ENCODE measurements at places on chromosomes 6 and 20.

- peak; percentile 91 for DNase-seq
Measured at GRCh38 chr6:40912158-40912946, 126.7 kb downstream of the UNC5CL start.

- DNase-seq, result no peak
Measured at GRCh38 chr6:11384531-11385309, 152.3 kb upstream of the NEDD9 start.

- DNase-seq, result no peak
Measured at GRCh38 chr6:21633511-21634109, 40.1 kb downstream of the SOX4 start.

DNA sequence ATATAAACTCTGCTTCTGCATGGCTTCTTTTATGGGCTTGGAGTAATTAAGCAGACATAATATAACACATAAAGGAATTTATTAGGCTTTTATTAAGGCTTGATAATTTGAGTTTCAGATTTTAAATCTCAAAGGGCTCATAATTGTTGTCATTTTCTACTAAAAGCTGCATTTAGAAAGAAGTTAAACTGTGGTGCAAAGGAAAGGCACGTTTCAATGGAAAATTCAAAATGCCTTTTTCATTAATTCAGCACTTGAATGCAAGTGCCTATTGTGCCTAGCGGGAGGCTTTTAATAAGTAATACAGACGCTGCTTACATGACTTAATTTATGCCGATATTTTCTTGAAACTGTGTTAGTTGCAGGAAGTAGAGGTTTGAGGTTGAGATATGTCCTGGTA, 431.8 kb upstream of the SOX4 start:
- no peak for DNase-seq

DNA sequence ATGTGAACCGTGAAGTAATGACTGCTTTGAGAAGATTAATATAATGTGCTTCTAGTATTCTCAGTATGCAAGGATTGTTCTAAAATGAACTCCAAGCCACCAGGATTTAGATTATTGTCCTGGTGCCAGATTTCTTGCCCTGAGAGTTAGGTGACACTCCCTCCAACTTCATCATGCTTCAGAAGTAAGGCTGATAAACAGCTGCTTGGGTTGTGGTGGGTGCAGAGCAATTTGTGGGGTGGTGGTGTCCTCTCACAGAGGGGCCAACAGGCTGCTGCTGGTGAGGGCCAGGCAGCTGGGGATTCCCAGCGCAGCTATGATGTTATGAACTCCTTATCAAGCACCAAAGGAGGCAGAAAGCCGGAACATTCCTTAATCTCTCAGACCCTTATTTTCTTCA, 114.6 kb downstream of the MCHR2 start:
- DNase-seq, result no peak

DNA sequence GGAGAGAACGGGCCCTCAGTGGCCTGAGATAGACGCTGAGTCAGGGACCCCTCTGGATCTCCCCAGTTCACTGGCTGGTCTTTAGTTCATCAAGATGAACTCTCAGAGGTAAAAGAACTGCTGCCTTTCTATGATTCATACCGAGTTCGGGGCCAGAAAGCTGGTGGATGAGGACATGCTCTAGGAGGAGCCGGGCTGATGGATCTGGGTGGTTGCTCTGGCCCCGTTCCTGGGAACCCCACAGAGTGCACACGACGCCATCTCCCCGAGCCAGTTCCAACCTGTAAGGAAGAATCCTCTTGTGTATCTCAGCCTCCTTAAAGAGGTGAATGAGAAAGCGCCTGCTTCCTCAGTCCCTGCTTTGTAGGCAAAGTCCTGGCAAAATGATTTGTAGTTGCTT, 142.6 kb upstream of the PDE10A start:
- DNase-seq, result no peak

GRCh38 chr6:34804543-34804942, 12.7 kb downstream of the BLTP3A start:
- no peak for DNase-seq

Measured in NCI-H524 (cell line).